ENCODE measurements at places on chromosomes 7 and 10.
A peak's percentile ranks its signal among the peaks of the same experiment; 100 is the strongest.

DNA sequence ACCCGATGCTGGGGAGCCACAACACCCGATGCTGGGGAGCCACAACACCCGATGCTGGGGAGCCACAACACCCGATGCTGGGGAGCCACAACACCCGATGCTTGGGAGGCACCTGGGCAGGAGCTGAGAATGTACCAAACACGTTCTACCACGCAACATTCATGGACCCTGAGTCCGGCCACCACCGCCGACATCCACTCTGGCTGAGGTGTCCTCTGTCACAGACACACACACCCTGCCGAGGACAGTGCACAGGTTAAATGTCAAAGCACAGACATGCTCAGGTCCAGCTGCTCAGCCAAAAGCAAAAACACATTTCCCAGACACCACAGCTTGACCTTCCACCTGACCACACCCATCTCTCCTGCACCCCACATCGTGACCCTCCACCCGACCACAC is 148.4 kb downstream of the DIP2C start:
- DNase-seq, result no peak

DNA sequence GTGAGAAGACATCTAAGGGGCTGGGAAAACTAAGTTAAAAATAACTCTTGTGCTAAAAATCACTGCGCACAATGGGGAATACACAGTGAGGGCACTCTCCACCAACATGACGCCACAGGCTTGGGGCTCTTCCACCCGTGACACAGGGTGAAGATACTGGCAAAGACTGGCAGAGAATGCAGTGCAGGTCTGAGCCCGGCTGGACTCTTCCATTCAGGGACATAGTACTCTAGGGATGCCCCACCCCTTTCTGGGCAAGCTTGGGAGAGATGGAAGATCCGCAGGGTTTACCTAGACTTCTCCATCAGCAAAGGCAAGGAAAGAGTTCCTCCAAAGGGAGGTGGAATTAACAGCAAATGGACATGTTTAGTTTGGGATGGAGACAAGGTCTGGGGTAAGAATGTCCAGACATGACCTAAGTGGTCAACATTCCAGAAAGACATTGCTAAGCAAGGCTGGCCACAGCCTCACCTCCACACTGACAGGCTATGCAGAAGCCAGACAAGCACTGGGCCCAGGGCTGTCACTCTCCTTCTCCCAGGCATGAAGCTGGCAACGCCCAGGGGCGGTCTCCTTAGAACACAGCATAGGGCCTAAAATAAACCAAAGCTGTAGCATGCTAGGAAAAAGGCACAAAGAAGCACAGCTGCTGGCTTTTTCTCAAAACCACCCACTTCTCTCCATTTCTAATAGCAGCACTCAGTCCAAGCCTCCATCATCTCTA is 28.1 kb downstream of the XPNPEP1 start:
- DNase-seq, result peak; percentile 51

DNA sequence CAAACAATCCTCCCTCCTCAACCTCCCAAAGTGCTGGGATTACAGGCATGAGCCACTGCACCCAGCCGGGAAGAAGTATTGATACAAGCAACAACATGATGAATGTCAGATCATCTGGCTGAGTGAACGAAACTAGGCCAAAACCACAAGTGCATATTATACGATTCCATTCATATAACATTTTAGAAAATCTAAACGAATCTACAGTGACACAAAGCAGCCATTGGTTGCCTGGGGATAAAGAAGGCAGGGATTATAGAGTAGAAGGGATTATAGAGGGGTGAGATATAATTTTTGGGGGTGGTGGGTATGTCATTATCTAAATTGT is 11.5 kb upstream of the RHBDD2 start:
- no peak for DNase-seq

- no peak for DNase-seq
These were observed 1263.5 kb upstream of the AUTS2 start for GRCh38 chr7:68334636-68335272.

- DNase-seq, result no peak
These were observed 102.8 kb downstream of the ARHGAP22 start for GRCh38 chr10:48501787-48502771.

DNA sequence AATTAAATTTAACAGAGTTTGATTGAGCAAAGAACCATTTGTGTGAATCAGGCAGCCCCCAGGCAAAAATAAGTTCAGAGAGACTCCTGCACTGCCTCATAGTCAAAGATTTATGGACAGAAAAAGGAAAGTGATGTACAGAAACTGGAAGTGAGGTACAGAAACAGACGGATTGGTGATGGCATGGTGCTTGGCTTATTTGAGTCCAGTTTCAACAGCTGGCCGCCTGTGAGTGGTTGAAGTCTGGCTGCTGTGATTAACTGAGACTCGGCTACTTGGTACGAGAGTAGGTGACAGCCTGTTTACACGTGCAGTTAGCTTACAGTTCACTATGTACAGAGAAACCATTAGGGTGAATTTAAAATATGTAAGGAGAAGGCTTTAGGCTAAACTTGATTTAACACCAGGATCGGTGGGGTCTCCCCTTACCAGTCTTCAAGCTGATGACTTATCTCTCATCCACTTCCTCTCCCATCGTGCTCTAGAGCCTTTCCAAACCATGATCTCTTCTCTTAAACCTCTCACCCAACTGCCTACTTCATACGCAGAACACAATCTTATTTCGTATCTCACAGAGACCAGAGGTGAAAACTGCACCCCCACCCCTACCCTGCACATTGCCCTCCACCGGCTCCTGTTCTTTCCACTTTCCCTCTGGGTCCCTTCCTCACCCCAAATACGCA is 5.0 kb upstream of the MSMB start:
- DNase-seq, result peak; percentile 59

DNA sequence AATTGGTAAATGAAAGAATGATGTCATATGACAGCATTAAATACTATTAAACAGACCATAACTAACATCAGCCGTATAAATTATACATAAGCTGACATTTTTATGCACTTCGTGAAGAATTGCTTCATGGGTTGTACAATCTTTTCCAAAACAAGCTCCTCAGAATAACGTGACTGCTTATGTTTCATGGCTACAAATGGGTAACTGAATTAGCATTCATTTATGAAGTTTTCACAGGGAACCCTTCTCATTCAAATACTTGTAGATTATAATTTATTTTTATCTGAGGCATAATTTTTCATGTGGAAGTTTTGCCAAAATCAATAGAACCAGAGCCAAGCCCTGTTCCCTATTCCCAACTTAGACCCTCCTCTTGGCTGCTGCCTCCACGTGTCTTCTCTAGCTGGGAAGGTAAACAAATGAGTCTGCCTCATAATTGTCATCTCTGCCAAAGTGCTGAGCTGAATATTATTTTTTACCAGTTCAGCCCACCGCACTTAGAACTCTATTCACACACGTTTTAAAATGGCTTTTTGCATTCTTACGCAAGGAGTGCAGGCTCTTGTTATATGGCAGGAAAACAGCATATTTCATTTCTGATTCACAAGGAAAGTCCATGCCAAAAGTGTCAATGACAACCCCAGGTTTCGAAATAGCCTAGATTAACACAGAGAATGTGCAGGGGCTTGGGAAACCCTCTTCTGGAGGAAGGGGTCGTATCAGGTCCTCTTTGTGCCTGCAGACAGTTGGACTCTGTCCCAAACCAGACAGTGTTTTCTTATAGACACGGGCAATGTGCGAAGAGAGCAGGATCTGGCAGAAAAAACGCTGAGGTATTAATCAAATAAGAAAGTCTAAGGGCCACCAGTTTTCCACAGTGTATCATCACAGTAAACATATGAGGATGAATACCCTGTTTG is 370.7 kb upstream of the MGMT start:
- DNase-seq, result peak; percentile 30

GRCh38 chr10:71912431-71912830 is 51.8 kb upstream of the CHST3 start:
- no peak for DNase-seq

DNA sequence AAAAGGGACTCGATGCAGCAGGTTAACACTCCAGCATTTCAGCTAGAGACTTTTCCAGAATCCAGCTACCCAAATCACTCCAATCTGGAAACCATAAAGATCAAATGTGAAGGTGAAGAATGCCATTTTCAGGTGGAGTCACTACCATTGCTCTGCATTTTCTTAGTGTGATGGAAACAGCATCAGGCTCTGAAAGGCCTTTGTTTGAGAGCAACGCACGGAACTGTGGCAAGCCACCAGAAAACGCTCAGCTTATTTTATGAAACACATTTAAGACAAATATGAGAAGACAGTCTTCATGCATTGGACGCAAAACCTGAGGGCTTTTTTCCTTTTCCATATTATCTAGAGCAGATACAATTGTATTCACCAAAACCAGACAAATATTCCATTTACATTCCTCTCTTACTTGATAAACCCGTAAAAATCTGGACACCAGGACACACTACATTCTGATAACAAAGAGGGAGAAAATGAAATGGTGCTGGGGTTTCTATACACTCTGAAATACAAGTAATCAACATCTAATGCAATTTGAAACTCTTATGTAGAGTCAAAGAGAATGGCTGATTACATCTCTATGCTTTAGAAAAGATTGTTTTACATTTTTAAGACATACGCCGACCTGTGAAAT is 99.1 kb downstream of the NRP1 start:
- no peak for DNase-seq

All from hematopoietic multipotent progenitor cell treated with erythropoietin and hydrocortisone succinate and interleukin-3 and kit ligand, for 4 days (in vitro differentiated cells).